ENCODE measurements at places on chromosomes 11 and 22. TPM values are rescaled to one million over a fixed set of nuclear protein-coding genes. Genes with fewer than 3 reads are reported as not detected.

The FAM111A gene
- 87.0 TPM for total RNA-seq

The FAM83F gene
- under 0.01 TPM for total RNA-seq

The C11orf97 gene
- not detected for total RNA-seq

The FERMT3 gene
- total RNA-seq = 6.5 TPM

The SHISAL1 gene
- not detected for total RNA-seq

The ZP1 gene
- not detected for total RNA-seq

The ARHGAP20 gene
- 1.0 TPM for total RNA-seq

The MFRP gene
- not detected for total RNA-seq

Data from dermis blood vessel endothelial cell (primary cell).